ENCODE measurements at places on chromosomes 2 and 18. TPM values are rescaled to one million over a fixed set of nuclear protein-coding genes. Genes with fewer than 3 reads are reported as not detected.

Gene FSHR
- total RNA-seq: not detected

Gene TXNDC2
- 0.38 TPM for total RNA-seq

Gene GDF7
- 0.05 TPM for total RNA-seq

Gene FN1
- 158 TPM for total RNA-seq

Gene SLC5A7
- not detected for total RNA-seq

Gene LINC00305
- not detected for total RNA-seq

Gene DCAF17
- 7.8 TPM for total RNA-seq

Gene KIF5C
- total RNA-seq: 0.42 TPM

Gene UGT1A7
- total RNA-seq: 6.0 TPM

Gene GPR148
- not detected for total RNA-seq

Gene CFAP221
- 0.34 TPM for total RNA-seq

Gene ACADL
- total RNA-seq: not detected

Gene GREB1L
- 2.2 TPM for total RNA-seq

Gene SRD5A2
- 0.04 TPM for total RNA-seq

Gene ACTR2
- total RNA-seq: 174 TPM

Gene NAT8
- not detected for total RNA-seq

Gene LRP1B
- total RNA-seq: not detected

Gene DYNAP
- total RNA-seq: not detected

Gene AOX1
- 2.9 TPM for total RNA-seq

Gene KCNG2
- total RNA-seq: not detected

Gene GALNT14
- total RNA-seq: 46.1 TPM

Gene EML6
- total RNA-seq: 1.8 TPM

Gene CNNM4
- total RNA-seq: 16.7 TPM

Gene UGT1A5
- total RNA-seq: not detected

Gene HOXD10
- total RNA-seq: 7.5 TPM

Gene CHST9
- total RNA-seq: not detected

Gene FAM237A
- not detected for total RNA-seq

Gene MC2R
- total RNA-seq: not detected

Gene MGAT4A
- 1.3 TPM for total RNA-seq

Gene IL37
- not detected for total RNA-seq

Gene SP3
- 50.0 TPM for total RNA-seq

Gene CYTIP
- not detected for total RNA-seq

Gene SERPINB5
- 0.13 TPM for total RNA-seq

Gene GPR45
- total RNA-seq: not detected

Measured in A549 treated with DMSO at 1 μM for 4 hours (cell line).